Adrenal gland (tissue), 19 donors: ENCODE measurements at places on chromosomes 11 and 22. TPM values are rescaled to one million over a fixed set of nuclear protein-coding genes. Genes with fewer than 3 reads are reported as not detected.

DNA sequence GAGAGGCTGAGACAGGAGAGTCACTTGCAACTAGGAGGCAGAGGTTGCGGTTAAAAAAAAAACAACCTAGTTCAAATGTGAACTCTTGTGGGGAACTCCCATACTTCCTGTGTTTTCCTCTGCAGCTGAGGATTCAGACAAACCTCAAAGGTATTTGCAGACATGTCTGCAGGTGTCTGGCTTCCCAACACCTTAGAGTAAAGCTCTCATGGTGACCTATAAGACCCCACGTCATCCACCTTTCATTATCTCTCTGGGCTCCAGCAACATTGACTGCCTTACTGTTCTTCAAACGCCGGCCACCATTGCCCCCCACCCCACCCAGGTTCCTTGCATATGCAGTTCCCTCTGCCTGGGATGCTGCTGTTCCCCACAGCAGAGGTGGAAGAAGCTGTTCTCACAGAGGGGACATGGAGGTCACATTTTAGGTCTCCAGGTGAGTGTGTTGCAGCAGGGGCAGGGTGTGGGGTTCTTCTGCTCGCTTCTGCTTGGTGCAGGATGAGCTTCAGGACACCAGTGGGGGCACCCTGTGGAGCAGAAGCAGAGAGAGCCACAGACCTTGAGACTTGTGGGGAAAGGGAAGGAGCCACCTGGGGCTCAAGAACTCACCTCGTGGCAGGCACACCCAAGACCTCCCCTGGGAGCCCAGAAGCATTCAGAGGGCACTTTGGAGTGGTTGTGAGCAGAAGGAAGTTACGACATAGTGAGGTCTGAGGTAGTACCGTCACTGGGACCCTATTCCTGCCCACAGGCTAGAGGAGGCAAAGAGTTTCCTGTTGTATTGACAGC lies 203.2 kb downstream of the CSNK2A3 start:
- DNase-seq, result no peak
- no peaks in the 10 kb centered on the region for H3K27me3 ChIP-seq
- H3K36me3 ChIP-seq, result no peaks in the 10 kb centered on the region

- H3K4me3 ChIP-seq, result no peak overlapping the region
- no peaks in the 10 kb centered on the region for H3K4me1 ChIP-seq
- H3K27ac ChIP-seq, result no peak overlapping the region
- H3K27me3 ChIP-seq, result no peaks in the 10 kb centered on the region
- DNase-seq, result no peak
Measured at GRCh38 chr11:45560913-45561281, 104.5 kb downstream of the CHST1 start.

- H3K27me3 ChIP-seq, result no peaks in the 10 kb centered on the region
- H3K27ac ChIP-seq, result no peak overlapping the region
- DNase-seq, result no peak
- no peaks in the 10 kb centered on the region for H3K4me1 ChIP-seq
- no peak overlapping the region for H3K4me3 ChIP-seq
Measured at GRCh38 chr11:2036863-2037486, 39.3 kb upstream of the H19 start.

GRCh38 chr11:69102732-69103615 lies 52.8 kb upstream of the SMIM38 start:
- H3K36me3 ChIP-seq, result no peaks in the 10 kb centered on the region
- no peak for DNase-seq
- no peak overlapping the region for H3K27ac ChIP-seq
- H3K4me1 ChIP-seq, result no peaks in the 10 kb centered on the region

The DESI1 gene
- total RNA-seq, result 11.4 TPM

The C11orf16 gene
- not detected for total RNA-seq
